GM12892 (cell line): ENCODE measurements at places on chromosomes 4 and X.

- no peak for DNase-seq
Observed at GRCh38 chr4:151304226-151304625, 21.2 kb downstream of the SH3D19 start.

- DNase-seq: no peak
Observed at GRCh38 chr4:39931441-39931901, 46.2 kb downstream of the PDS5A start.

DNA sequence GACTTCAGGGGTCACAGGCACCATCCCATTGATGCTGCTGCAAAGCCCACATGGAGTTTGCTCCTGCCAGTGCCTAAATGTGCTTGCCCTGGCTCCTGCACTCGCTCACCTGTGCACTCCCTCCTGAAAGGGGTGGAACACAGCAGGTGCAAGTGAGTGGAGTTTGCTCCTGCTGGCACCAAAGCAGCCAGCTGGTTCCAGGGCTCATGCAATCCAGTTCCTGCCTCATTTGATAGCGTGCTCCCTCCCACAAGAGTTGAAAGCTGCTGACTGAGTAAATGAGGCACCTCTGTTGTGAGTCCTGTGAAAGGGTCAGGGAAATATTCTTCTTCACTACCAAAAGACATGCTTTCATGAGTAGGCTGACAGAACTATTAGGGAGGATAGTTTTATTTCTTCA is 30.5 kb downstream of the CXCL8 start:
- DNase-seq: no peak

- no peak for DNase-seq
Observed at GRCh38 chrX:71182871-71183270, 38.2 kb downstream of the NLGN3 start.

DNA sequence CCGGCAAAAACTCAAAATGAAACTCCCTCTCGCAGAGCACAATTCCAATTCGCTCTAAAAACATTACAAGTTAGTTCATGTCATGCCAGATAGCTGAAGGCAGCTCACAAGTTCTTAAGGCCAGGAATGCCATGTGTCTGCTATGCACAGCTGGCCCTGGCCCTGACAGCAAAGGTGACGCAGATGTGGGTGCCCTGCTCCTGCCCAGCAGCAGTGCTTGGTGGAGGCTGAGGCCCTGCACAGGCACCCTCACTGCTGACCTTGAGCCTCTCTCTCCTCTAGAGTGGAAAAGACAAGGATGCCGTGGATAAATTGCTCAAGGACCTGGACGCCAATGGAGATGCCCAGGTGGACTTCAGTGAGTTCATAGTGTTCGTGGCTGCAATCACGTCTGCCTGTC is 2.9 kb downstream of the S100P start:
- DNase-seq: no peak
